ENCODE measurements at places on chromosomes 6 and 20.

- no peak for DNase-seq
Observed at GRCh38 chr6:166262743-166263515, 45.3 kb downstream of the PRR18 start.

DNA sequence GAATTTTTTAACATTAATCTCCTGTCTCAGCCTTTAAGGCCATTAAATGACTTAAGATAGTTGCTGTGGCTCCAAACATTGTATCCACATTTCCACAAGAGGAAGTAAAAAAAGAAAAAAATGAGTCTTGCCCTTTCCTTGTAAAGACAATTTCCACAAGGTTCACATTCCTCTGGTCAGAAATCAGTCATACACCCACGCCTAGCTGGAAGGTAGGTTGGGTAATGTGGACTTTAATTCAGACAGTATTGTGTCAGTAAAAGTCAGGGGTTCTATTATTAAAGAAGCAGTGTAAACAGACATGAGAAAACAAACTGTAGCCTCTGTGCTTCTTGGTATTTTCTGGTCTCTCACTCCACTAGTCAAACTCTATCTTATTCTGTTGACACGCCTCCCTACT is 682.0 kb downstream of the GRIK2 start:
- DNase-seq, result no peak

DNA sequence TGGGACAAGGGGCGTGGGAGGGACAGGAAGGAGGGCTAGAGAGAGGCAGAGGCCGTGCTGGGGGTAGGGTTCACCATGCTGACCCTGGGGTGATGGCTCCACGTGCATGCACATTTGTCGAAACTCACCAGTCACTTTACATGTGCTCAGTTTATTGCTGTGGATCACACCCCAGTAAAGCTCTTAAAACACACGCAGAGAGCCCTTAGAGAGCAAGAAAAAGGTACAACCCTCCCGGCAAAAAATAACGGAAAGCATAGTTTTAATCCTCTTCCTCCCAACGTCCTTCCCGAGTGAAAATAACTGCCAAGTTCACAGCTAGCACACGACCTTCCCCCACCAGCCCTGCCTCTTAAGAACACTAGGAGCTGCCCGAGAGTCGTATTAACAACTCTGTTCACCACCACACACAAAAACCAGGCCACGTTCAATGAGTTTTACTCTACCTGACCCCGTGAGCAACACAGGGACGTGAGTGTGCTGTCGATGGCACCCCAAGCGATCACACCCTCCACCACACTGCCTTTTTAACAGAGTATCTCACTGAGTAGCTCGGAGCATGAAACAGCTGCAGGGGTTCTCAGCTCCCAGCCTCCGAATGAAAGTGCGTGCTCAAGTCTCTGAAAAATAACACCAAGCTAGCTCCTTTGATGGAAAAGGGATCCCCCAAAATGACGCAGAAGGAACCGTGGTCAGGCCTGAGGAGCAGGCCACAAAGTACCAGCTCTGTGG is 39.7 kb downstream of the TAF4 start:
- DNase-seq, result no peak

DNA sequence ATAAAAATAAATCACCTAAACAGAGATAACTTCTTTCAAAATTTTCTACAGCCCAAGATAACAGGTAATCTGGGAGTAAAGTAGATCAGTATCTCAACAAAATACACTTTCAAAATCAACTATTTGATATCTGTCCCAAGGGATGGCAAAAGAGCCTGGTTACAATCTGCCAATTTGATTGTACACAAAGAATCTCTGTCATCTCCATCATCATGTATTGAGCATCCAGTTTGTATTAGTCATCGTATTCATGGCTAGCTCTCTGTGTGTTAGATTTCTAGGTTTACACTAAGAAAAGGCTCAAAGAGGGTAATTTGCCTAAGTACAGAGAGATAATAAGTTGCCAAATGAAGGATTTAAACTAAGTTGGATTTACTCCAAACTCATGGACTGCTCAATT is 329.0 kb upstream of the NRSN1 start:
- DNase-seq, result no peak

GRCh38 chr20:11204926-11205768 is 531.3 kb upstream of the JAG1 start:
- DNase-seq, result peak; percentile 58

- no peak for DNase-seq
Observed at GRCh38 chr20:1414982-1415381, 22.1 kb upstream of the FKBP1A start.

- DNase-seq, result no peak
Observed at GRCh38 chr20:11047559-11047958, 373.8 kb upstream of the JAG1 start.

- DNase-seq, result no peak
Observed at GRCh38 chr6:41638002-41638934, at the start of gene MDFI. MDFI (plus strand) TSS chr6:41638468; CDS start chr6:41638750, 282 bp downstream.

DNA sequence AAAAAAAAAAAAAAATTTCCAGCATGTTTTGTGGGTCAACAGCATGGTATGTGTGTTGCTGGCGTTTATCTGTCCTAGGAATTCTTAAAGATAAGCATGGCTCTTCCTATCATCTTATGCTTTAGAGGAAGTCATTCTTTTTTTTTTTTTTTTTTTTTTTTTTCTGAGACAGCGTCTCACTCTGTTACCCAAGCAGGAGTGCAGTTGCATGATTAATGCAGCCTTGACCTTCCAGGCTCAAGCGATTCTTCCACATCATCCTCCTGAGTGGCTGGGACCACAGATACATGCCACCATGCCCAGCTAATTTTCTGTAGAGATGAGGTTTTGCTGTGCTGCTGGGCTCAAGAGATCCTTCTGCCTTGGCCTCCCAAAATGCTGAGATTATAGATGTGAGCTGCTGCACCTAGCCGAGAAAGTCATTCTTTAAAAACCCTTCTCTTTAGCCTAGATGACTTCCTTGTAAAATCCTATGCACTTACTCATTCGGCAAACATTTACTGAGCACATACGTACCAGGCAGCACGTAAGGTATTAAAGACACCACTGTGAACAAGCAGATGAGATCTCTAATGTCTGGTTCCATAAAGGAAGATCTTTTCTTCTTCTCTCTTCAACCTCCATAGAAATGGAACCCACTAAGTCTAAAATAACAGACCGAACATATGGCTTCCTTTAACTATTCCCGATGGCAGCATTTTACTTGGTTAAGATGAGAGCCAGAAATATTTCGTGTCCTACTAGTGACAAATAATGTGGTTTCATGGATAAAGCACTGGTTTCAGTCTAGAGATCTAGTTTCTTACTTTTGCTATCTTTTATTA is 122.4 kb downstream of the RIN2 start:
- DNase-seq, result no peak

Data from glutamatergic neuron (in vitro differentiated cells).